Caki2 (cell line): ENCODE measurements at places on chromosomes 2 and 18.

DNA sequence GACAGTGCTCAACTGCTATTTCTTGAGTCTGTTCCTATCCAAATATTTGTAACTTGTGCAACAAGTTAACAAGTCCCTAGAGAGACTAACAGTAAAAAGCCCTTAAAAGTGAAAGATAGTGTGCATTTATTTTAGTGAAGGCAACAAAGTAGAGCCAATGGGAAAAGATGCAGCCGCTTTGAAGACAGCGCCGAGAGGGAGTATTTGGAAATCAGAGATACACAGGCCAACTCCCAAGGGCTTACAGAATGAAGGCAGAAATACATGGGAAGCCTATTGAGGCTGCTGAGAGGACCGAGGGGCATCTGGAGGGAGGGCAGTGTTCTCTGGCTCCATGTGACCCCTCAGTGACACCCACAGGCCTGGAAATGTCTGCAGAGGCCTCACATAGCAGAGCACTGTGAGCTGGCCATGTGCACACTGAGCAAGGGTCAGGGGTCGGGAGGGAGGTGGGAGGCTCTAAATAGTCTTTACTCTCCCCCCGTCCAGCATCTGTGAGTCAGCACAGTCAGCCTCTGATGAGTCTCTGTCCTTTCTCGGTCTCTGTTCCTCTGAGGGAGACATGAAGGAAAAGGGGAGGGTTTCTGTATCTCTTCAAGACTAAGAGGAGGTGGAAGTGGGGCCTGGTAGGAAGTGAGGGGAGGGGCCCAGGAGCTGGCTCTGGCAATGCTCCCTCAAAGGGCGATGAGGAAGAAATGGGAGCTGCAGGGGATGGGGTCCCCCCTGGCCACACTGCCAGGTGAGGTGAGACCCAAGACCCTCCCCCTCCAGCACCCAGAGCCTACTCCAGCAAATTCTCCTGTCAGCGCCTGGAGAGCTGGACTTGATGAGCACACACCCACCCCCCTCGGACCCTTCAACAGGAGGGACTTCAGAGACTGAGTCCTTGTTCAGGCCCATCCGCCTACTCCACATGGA lies 133.6 kb downstream of the SP3 start:
- DNase-seq: no peak

GRCh38 chr2:236175548-236176150 lies 7.5 kb upstream of the GBX2 start:
- no peak for DNase-seq

GRCh38 chr2:55010915-55011314 lies 39.3 kb downstream of the RTN4 start:
- DNase-seq: peak; percentile 73

GRCh38 chr2:28011322-28011737 lies 120.8 kb downstream of the BABAM2 start:
- no peak for DNase-seq

DNA sequence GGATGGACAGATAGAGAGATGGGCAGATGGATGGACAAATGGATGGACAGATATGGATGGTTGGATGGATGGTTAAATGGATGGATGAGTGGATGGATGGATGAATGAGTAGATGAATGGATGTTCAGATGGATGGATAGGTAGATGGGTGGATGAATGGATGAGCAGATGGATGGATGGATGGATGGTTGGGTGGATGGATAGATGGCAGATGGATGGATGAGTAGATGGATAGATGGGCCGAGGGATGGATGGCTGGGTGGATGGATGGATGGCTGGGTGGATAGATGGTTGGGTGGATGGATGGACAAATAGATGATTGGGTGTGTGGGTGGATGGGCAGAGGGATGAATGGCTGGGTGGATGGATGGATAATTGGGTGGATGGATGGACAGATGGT lies 98.9 kb upstream of the OTOS start:
- no peak for DNase-seq
